ENCODE measurements at places on chromosomes 11 and 22.
A peak's percentile ranks its signal among the peaks of the same experiment; 100 is the strongest.

- no peak for DNase-seq
Observed at GRCh38 chr11:108774037-108774730, 109.3 kb downstream of the DDX10 start.

GRCh38 chr11:58503361-58503856 lies 4.5 kb downstream of the OR5B21 start:
- no peak for DNase-seq

GRCh38 chr11:93054881-93055280 lies 85.4 kb downstream of the MTNR1B start:
- no peak for DNase-seq

DNA sequence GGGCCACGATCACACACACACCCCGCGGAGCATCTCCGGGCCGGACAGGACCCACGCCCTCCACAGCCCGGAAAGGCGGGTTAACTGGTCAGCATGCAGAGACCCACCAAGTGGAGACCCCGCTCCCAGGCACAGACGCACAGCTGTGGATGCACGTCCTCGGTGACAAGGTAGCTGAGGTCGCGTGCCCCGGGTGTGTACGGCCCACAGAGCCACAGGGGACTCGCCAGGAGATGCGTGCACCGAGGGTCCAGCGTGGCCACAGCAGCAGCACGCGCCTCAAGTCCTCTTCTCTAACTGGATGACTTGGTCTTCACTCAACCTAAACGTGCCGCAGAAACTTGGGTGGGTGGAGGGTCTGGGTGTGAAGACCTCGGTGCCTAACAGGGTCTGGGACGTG lies 5.5 kb downstream of the H19 start:
- DNase-seq = peak; percentile 5

GRCh38 chr22:50531546-50531961 lies 1.7 kb upstream of the TYMP start:
- DNase-seq = no peak

DNA sequence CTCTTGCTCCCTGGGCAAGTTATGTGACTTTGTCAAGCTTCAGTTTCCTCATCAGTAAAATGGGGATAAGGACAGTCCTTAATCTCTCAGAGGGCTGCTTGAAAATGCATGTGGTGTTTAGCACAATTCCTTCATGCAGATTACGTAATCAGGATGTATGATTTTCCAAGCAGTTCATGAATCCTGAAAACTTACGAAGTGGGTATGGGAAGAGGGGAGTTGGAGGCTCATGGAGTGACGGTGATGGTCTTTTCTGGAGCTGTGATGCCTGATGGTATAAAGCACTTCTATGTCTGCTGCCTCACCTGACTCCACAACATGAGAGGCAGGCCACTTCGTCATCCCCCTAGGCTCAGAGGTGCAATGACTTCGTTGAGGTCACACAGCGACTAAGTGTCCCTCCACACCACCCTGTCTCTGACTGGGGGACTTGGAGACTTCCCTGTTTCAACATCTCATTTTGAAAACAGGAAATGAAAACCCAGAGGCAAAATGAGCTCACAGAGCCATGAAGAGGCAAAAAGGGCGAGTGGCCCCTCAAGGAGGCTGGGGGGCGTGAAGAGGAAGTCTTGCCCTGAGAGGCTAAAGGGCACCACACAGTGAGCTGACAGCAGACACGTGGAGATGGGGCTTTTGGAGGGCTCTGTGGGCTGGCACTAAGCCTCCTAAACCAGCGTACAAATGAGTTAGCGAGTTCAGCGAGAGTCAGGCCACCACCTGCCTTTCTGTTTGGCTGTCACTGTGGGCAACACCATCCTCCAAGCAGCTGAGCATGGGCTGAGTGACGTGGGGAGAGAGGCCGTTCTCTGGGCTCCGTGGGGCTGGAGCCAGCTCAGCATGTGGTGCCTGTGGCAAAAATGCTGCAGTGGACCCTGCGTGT lies 10.1 kb downstream of the MCM5 start:
- no peak for DNase-seq

DNA sequence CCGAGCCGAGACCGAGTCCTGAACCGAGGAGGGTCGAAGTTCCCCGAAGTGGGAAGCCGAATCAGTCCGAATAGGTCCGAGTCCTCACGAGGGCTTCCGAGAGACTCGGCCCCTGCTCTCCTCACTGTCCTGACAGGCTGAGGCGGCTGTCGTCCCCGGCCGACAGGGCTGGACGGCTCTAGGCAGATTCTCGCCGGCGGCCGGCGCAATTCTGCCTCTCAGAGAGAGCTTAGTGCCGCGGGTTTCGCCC lies 191 bp upstream of the DEAF1 start:
- DNase-seq = no peak

GRCh38 chr11:42249401-42249800 lies 789.9 kb upstream of the LRRC4C start:
- DNase-seq = no peak

DNA sequence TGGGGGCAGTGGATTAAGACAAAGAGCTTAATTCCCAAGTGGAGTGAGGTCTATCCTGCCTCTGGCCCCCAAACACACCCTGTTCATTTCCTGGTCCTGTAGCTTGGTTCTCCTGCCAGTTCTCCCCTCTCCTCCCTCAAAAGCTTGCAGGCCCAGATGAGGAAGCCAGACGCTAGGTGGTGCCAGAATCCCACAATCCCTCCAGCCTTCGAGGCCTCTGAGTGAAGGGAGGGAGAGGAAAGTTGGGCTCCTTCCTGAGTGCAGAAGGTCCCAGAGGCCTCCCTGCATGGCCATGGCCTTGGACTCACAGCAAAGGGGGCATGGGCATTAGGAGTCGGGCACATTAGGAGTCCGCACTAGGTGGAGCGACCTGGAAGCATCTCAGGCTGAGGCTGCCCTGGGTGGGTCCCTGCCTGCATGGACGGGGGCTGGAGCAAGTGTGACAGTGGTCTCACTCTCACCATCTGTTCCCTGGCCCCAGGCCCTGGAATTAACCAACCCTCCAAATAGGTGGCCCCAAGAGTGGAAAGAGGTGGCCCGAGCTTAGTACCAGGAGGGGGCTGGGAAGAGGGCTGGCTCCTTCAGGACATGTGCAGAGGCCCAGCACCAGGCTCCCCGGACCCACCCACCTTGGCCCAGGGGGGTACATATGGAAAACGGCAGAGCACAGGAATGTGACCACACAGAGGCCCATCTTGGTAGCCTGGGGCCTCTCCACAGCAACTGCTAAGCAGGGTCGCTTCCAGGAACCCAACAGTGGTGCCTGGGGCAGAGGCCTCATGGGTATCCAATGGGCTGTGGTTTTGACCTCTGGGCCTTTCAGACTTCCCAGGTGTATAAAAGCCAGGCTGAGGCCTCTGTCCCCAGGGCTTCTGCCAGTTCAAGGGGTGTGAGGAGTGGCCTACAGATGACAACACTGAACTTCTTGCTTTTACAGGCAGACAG lies 5.2 kb downstream of the FXYD2 start:
- DNase-seq = peak; percentile 60

DNA sequence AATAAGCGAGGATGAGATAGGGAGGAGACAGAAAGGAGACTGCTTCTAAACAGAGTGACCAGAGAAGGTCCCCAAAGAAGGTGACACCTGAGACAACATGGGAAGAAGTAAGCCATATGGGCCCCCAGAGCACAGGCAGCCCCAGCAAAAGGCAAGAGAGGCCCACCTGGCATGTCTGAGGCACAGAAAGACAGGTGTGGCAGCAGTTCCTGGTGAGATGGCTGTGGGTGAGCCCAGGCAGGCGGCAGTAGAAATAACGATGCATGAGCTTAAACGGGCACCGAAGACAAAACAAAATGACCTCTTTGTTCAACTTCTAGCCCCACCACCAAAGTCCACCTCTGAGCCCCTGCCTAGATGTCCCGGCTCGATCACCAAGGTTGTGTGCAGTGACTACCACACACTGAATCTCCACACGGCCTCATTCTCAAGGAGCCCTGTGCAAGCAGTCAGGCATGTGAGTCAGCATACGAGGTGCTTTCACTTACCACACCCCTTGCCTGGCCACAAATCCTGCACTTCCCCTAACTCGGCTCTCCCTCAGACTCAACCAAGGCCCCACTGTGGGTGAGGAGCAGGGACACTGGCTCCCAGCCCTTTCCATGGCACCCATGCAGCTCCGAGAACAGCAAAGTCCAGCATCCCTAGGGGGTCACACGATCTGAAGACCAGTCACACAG lies 77.6 kb downstream of the PACSIN2 start:
- DNase-seq = no peak

DNA sequence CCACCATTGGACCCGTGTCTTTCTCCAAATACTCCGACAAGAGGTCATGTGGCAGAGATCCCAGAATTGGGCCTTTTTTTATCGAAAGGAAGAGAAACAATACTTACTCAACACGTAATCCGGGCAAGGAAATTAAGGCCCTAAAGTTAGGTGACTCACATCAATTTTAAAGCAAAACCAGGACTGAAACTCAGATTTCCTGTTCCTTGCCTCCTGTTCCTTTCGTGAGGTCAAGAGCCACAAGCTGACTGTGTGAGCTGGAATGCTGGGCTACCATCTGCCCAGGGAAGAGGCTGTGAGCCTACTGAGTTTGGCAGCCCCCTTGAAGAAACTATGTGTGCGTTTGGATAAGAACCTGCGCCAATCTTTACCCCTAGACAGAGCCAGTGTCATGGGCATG lies 27.1 kb upstream of the MRGPRX2 start:
- DNase-seq = no peak

- no peak for DNase-seq
Observed at GRCh38 chr22:40218152-40218551, 40.4 kb downstream of the TNRC6B start.

GRCh38 chr11:66072518-66072917 lies 2.4 kb downstream of the PACS1 start:
- DNase-seq = no peak

GRCh38 chr22:35314161-35314942 lies 14.7 kb downstream of the TOM1 start:
- no peak for DNase-seq

DNA sequence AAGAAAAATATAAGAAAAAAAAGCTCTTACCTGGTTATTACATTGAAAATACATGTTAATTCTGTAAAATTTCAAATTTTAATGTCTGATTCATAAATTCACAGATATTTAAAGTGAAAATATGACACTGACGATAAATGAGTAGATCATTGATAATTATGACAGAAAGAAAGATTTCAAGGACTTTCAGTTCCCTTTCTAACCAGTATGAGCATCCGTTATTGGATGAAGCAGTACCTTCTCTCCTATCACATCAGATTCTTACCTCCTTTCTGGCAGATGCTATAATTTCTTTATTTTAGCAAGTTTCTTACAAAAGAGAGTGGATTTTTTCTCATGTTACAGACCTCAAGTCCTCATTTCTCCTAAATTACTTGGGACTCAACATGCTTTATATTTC lies 847.3 kb downstream of the JRKL start:
- no peak for DNase-seq

DNA sequence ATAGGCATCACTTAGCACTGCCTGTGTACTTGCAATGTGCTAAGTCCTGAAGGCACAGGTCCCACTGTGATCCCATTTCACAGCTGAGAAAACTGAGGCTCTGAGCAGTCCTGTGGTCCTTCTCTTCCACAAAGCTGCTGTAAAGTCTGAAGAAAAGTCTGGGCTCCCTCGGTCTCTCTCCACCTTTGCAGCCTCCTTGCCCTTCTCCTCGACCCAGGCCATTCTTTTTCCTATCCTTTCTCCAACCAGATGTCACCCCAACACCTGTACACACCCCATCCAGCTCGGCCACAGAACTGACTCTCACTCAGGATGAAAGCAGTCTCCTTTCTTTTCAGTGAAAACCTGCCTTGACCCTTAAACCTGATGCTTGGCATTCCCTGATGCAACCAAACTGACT lies 42.6 kb upstream of the SYT13 start:
- no peak for DNase-seq

DNA sequence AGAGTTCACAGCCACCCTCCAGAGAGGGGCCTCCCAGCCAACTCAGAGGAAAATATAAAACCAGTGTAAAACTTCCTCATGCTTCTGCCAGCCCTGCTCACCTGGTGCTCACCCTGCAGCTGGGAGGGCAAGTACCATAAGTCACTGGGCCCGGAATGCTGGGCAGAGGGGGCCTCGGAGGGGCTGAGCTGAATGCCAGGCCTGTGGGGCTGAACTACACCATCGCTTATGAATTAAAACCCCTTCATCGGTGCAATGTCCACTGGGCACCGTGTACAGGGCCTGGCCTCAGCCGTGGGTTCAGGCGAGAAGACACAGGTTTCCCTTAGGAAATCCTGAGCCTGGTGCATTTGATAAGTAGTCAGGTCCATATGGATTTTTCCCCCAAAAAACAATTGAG lies 828.6 kb downstream of the TBC1D22A start:
- no peak for DNase-seq

DNA sequence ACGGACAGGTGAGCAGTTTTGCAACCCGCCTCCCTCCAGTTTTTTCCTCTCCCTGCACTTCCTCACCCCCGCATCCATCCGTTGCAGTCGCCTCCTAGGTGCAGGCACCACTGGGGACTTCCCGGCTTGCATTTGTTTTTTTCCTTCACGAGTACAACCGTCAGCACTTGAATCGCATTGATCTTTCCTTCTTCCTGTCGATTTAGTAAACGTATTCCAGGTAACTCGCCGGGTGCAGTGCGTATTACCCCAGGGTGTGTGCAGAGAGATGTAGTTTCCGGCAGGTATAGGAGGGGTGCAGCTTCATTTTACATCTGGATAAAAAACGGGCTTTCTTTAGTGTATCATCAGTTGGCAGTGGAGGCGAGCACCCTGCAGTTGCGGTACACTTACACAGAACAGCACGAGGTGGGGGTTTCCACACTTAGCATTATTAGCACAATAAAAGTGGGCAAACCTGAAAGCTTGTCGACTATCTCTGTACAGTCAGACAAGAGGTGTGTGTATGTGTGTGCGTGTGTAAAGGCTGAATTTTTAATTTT lies at the start of gene SORL1-AS1:
TSS of gene SORL1-AS1 (minus strand) at position 359 of the 542 bp plus-strand sequence.
- DNase-seq = no peak

- DNase-seq = no peak
Observed at GRCh38 chr11:33531743-33532181, 168.9 kb downstream of the C11orf91 start.

DNA sequence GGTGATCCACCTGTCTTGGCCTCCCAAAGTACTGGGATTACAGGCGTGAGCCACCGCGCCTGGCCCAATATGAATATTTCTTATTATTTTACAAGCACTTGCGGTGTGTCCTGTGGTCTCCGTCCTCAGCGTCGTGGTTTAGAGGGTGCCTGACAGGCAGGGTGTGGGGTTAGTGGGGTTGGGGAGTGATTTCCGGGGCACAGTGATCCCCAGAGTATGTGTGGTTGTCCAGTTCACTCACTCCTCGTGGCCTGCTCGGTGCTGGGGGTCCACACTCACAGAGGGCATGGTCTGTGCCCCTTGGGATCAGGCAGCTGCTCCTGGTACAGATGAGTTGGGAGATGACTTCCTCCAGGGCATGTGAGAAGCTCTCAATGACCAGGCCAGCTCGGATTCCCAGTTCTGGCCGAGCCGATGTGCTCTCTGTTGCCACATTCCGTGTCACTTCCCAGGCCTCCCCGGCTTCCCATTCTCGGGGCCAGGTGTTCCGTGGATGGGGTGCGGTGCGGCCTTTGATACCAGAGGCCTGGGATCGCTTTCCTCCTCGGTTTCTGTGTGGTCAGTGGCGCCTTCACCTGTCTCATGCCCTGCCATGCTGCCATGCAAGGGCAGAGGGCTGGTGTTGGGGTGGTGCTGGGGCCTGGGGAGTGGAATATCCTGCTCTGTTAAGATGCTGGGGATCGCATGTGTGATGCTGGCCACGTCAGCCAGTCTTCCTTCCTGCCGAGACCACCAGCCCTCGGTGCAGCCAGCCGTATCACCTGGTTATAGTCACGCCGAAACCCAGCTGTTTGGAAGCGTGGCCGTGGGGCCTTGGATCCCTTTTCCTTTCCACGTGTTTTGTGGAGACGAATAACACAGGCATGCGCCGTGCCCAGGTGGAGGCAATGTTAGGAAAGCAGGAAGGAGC lies 39.6 kb downstream of the PARVB start:
- no peak for DNase-seq

- DNase-seq = no peak
Observed at GRCh38 chr22:19038164-19038546, 84.1 kb downstream of the DGCR2 start.
